ENCODE measurements at places on chromosomes 12 and 14.

- DNase-seq, result no peak
These were observed 92.7 kb downstream of the PAH start for GRCh38 chr12:102824218-102824835.

- no peak for DNase-seq
These were observed 25.1 kb upstream of the BTBD6 start for GRCh38 chr14:105223260-105223659.

DNA sequence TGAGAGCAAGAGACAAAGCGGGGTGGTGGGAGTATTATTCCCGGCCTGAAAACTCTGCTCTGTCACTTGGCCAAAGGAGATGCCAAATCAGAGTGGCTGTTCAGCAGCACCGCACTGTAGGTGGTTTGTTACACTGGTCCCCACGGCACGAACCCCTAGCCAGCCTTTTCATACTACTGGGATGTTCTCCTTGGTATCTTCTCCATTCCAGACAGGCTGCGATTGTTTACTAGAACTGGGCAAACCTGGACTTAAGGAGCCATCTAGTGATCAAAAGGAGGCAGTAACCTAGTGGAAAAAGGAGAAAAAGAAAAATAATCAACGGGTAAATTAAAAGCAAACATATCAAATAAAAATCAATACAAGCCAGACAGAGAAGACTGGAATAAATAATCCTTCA lies 58.9 kb upstream of the TMTC2 start:
- no peak for DNase-seq

- no peak for DNase-seq
These were observed 132.1 kb downstream of the DICER1 start for GRCh38 chr14:95025218-95025617.

DNA sequence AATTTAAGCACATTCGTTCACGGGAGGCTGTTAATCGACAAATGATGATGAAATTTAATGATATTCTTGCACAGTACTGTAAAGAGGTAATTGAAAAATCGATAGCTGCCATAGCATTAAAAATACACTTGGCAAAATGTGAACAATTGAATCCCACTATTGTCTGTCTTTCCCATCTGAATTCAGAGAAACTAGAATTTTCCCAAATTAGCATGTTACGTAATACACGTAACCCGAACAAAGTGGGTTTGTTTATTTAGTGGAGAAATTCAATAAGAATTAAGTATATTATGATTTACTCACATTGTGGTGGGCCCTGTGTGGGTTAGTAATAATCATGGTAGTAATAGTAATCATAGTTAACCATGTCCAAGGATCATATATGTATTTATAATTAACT lies 31.9 kb downstream of the DNAH10 start:
- DNase-seq, result no peak

DNA sequence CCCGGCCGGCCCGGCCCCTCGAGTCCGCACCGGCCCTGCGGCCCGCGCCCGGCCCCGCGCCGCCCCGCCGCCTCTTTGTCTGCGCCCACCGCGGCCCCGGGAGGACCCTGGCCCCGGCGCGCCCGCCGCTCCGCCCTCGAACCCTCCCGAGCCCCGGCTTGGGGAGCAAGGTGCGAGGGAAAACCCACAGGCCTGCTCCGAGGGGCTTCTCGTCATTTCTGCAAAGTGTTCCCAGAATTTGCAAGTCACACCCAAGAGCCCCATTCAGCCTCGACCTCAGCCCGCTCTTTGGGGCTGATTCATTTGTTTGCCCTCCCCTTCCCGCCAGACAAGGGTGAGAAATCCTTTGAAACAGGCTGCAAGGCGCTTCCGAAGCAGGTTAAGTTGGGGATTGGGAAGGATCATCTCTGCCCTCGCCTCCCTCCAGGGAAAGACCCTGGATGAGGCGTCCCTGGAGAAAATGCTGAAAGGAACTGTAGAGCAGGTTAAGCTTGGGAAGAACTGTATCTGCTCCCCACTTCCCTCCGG lies 325 bp upstream of the CLIP1 start:
- peak; percentile 76 for DNase-seq

- DNase-seq, result peak; percentile 59
These were observed 32.1 kb upstream of the GSG1 start for GRCh38 chr12:13135371-13136178.

GRCh38 chr14:44589180-44589579 lies 82.1 kb upstream of the FSCB start:
- no peak for DNase-seq

All from T1000 (cell line).